ENCODE measurements at places on chromosomes 12 and 14.

- DNase-seq = no peak
These were observed 639.4 kb upstream of the TBX3 start for GRCh38 chr12:115323223-115323905.

- DNase-seq = no peak
These were observed 142.1 kb downstream of the DYRK2 start for GRCh38 chr12:67790660-67791059.

DNA sequence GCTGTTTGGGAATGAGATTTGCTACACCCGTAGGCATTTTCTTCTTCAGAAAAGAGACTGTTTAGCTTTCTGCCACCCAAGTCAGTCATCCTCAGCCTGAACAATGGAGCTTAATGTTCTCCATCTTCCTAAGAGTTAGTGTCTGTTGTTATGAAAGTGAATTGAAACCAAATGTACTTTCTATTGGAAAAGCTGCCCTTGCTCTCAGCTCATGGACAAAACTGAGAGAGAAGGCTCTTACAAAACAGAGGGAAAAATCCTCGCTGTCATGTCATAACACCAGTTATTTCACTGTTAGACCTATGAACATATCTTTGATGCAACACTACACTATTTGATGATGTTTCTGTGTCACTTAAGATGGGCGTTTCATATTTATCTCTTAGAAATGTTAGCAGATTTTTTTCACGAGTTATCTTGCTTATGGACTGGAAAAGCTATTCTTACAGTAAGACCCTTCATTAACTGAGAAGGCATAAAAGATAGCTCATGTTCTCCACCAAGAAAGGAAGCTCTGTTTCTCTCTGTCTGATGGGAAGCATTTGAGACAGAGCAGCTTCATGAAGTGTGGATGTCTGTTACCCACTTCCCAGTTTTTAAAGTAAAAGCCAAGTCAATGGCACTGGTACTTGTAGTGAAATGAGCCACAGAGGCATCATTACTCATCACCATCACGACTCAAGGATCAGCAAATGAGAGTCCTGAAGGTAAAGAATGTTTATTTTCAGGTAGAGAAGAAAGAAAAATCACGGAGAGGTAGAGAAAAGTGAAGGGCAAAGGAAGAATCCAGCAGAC, 483.9 kb downstream of the ZFP36L1 start:
- peak; percentile 42 for DNase-seq

DNA sequence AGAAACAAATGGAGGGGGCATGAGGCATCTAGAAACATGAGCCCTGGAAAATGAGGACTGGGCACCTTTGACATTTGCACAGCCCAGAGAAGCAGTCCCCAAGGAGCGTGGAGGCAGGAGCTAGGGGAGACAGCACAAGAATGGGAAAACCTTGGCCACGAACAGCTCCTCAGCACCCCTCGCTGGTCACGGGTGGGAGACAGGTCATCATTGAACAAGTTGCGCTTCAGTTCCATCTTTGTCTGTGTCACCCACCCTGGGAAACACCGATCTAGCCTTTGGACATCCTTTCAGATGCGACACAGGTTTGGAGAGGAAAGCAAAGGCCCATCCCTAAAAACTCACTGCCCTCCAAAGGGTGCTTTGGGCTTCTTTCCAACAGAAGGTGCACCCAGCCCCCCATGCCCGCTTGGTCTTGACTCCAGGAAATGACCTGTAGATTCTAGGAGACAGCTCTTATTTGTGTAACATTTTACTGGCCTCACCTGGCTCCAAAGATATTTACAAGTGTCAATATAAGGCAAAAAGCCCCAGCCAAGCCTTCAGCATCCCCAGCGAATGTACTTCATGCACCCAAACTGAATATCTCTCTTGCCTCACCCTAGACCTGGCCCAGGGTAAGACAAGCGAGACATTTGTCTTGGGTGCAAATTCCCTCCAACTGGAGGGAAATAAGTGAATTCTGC, 28.8 kb upstream of the CLMN start:
- no peak for DNase-seq

DNA sequence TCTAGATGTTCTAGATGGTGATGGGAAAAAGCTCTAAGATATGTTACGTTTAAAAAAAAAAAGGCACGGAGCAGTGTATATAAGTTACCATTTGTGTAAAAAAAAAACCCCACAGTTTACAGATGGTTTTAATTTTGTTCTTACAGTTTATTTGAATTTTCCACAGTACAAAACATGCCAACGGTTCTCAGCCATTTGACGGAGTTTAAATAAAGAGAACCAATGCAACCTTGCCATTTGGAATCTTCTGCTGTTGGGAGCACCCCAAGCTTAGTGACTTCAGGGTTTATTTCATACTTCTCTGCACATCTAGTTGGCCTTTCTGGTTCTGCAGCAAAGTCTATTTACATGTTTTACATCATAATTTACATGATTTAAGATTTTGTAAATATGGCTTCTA, 7.7 kb upstream of the HPD start:
- DNase-seq = no peak

- DNase-seq = no peak
These were observed 91.8 kb upstream of the USP15 start for GRCh38 chr12:62168411-62168810.

- peak; percentile 55 for DNase-seq
These were observed 5.8 kb downstream of the TMEM253 start for GRCh38 chr14:21106498-21107282.

DNA sequence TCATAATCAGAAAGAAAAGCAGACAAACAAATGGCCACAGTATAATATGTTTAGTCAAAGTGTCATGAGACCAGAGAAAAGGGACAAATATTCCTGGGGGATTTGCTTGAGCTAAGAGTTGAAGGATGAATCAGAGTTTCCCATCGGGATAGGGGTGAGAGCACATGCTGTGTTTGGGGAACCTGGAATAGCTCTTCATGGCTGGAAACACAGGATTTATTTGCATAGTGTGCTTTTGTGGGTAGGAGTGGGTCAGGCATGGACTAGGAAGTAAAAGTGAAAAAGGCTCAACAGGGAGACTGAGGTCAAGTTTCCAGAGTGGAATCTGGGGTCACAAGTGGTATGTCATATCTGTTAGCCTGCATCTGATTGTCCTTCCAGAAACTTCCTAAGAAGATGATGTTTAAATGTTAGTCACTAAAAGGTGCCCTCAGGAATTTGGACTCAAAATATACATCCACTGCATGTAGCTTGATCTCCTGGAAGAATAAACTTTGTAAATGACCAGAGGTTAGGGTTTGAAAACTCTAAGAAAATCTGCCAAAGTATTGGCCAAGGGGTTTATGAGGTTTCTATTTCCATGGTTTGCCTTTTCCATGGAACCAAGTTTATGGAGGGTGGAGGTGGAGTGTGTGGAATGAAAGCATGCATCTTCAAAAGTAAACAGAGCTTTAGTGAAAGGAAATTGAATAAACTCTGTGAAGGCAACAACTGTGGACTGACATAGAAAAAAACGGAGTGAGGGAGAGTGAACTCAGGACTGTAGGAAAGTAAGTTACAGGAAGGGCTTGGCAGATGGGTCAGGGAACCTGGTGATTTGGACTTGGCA, 344.6 kb downstream of the C12orf75 start:
- no peak for DNase-seq

GRCh38 chr14:36818246-36818645, 156.6 kb downstream of the PAX9 start:
- DNase-seq = no peak

DNA sequence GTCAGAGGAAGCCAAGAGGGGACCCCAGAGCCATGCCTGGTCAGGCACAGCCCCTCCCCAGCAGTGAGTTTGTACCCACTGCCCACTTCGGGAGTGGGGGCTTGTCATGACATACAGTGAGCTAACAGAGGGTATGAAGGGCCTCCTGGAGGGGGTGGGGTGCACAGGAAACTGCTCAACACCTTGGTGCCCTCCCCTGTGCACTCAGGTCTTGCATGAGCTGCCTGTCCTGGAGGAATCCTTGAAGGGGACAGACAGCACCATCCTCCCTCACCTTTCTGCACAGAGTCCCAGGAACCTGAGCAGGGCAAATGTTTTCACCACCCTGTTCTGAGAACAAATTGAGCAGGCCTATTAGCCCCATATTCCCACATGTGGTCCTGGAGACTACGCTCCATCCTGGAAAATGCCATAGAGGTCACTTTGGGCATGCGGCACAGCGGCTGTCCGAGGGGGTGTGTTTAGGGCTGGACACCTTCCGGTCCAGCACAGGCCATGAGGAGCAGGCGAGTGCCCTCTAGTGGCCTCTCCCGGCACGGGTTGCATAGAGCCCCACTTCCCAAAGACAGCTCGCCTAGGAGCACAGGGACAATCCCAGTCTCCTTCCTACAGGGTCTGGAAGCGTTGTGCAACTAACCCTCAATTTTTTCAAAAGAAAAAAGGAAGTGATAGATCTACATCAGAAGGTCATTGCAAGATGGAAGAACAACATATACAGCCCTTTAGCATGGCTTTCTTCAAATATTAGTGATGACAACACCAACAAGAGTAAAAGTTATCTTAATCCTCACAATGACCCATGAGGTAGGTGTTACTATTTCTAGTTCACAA, 31.9 kb upstream of the ZFP36L1 start:
- no peak for DNase-seq

GRCh38 chr14:29242755-29243754, 476.5 kb downstream of the FOXG1 start:
- DNase-seq = no peak

GRCh38 chr12:74538491-74539258, 1.0 kb downstream of the ATXN7L3B start:
- peak; percentile 29 for DNase-seq

DNA sequence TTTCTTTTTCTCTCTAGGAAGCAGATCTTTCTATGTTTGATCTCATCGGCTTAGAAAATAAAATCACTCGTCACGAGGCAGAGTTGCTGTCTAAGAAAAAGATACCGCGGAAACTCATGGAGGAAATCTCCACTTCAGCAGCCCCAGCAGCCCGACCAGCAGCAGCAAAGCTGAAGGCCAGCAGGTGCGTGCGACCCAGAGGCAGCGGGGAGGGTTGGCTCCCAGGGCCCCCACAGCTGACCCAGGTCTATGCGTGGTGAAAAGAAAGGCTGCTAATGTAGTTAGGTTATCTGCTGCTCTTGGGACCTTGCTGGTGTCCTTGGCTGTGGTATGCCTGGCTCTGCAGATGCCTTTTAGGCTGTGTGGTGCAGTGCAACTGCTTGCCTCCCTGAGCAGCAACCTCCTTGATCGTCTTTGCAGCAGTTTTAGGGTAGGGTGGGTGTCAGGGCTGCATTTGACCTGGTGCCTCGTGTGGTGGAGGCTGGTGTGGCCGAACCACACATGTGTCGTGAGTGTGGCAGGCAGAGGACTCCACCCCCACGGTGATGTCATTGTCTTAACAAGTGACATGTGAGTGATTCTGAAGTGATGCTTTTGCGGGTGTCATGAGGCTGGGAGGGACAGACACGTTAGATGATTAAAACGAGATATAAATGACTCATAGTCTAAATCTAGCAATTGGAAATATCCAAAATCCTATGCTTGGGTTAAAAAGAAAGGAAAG, 68.6 kb downstream of the EP400 start:
- DNase-seq = no peak

Measured in naive B cell (primary cell).